ENCODE measurements at places on chromosomes 12 and 14.

GRCh38 chr12:29155079-29155478 is 6.0 kb downstream of the FAR2 start:
- no peaks in the 10 kb centered on the region for H3K36me3 ChIP-seq
- no peak overlapping the region for H3K27ac ChIP-seq
- H3K27me3 ChIP-seq = peaks cover 2% of the 10 kb centered on the region
- peaks cover 10% of the 10 kb centered on the region for H3K4me1 ChIP-seq

- no peaks in the 10 kb centered on the region for H3K36me3 ChIP-seq
- peak; percentile 3 for DNase-seq
- peaks cover 20% of the 10 kb centered on the region for H3K27me3 ChIP-seq
- H3K27ac ChIP-seq = no peak overlapping the region
These were observed 918.7 kb downstream of the AACS start for GRCh38 chr12:125983784-125984500.

GRCh38 chr14:39423793-39424192 is 8.4 kb downstream of the FBXO33 start:
- H3K4me3 ChIP-seq = no peak overlapping the region
- no peaks in the 10 kb centered on the region for H3K27me3 ChIP-seq
- no peak for DNase-seq
- H3K27ac ChIP-seq = no peak overlapping the region
- peaks cover 53% of the 10 kb centered on the region for H3K4me1 ChIP-seq
- peaks cover 15% of the 10 kb centered on the region for H3K36me3 ChIP-seq

DNA sequence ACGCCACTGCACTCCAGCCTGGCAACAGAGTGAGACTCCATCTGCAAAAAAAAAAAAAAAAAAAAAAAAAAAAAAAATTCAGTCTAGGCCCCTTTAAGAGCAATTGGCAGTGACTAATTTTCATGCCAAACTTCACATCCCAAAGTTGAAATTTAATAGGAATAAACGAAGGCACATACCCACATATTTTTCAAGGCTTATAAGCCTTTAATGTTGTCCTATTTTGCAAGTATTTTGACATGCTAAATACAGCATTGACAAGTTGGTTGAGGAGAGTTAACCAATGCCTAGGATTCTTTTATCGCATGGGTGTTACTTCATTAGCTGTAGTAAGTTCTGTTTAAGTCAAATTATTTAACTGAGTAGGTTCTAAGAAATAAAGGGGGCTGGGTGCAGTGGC is 23.5 kb upstream of the HIP1R start:
- no peak overlapping the region for H3K27ac ChIP-seq
- H3K4me3 ChIP-seq = no peak overlapping the region
- H3K4me1 ChIP-seq = no peaks in the 10 kb centered on the region
- no peaks in the 10 kb centered on the region for H3K27me3 ChIP-seq
- no peak for DNase-seq
- H3K36me3 ChIP-seq = no peaks in the 10 kb centered on the region

GRCh38 chr14:45125754-45126153 is 8.5 kb downstream of the FKBP3 start:
- H3K4me3 ChIP-seq = no peak overlapping the region
- peaks cover 4% of the 10 kb centered on the region for H3K4me1 ChIP-seq
- DNase-seq = no peak
- no peak overlapping the region for H3K27ac ChIP-seq
- no peaks in the 10 kb centered on the region for H3K27me3 ChIP-seq
- H3K36me3 ChIP-seq = peaks cover 33% of the 10 kb centered on the region

DNA sequence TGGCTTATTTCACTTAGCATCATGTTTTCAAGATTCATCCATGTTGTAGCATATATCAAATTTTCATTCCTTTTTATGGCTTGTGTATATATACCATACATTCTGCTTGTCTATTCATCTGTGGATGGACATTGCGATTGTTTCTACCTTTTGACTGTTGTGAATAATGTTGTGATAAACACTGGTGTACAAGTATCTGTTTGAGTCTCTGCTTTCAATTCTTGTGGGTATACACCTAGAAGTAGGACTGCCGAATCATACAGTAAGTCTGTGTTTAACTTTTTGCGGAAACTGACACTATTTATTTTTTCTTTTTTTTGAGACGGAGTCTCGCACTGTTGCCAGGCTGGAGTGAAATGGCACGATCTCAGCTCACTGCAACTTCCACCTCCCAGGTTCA is 19.6 kb upstream of the RPS6KA5 start:
- peaks cover 5% of the 10 kb centered on the region for H3K27me3 ChIP-seq
- H3K36me3 ChIP-seq = no peaks in the 10 kb centered on the region
- no peak for DNase-seq
- no peak overlapping the region for H3K27ac ChIP-seq
- H3K4me3 ChIP-seq = no peak overlapping the region

DNA sequence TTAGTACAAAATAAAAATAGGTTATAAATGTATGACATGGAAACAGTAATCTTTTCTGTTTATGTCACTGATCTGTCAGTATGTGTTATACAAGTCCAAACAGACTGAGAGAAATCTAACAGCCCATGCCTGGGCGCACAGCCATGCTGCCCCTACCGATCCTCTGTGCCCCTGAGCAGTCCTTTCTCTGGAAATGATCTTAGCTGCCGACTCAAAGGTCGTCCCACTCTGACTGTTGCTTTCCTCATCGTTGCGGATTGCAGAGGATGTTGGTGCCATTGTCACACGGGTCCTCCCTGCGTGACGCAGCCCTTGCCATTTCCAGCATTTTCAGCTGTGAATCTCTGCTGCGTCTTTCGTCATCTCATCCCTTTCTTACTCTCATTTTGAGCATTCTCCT is 82.9 kb upstream of the DYNC1H1 start:
- no peaks in the 10 kb centered on the region for H3K27me3 ChIP-seq
- DNase-seq = no peak
- peaks cover 63% of the 10 kb centered on the region for H3K36me3 ChIP-seq

DNA sequence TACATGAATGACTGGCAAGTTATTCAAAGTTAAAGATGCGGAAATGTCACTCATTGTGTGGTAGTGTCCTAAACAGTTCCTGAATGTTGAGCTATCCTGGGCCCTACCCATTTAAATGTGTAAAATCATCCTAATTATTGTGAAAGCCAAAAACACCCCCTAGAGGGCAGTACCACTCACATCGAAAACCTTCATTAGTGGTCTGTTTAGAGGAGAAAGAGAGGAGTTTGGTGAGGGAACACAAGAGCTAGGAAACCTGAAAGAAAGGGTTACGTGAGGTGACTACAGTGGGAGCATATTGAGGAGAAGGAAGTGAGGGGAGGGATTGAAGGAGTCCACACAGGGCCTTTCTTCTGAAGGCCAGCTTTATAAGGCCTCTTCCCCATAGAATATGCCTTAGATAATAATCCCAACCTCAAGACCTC is 2.5 kb upstream of the TEP1 start:
- peak overlapping the region; percentile 14 for H3K27ac ChIP-seq
- no peaks in the 10 kb centered on the region for H3K27me3 ChIP-seq
- DNase-seq = peak; percentile 44

DNA sequence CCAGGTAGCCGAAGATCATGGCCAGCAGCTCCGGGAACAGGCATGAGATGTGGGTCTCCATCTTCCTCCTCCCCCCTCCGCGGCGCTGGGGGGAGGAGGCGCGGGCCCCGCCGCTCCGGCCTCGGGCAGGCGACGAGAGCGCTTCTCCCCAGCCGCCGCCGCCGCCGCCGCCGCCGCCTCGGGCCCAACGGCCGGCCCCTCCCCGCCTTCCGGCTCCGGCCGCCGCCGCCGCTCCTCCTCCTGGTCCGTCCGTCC is 448 bp downstream of the FBXL14 start:
- H3K27me3 ChIP-seq = no peaks in the 10 kb centered on the region
- no peak overlapping the region for H3K27ac ChIP-seq
- peaks cover 22% of the 10 kb centered on the region for H3K36me3 ChIP-seq
- peaks cover 40% of the 10 kb centered on the region for H3K4me1 ChIP-seq
- DNase-seq = no peak

DNA sequence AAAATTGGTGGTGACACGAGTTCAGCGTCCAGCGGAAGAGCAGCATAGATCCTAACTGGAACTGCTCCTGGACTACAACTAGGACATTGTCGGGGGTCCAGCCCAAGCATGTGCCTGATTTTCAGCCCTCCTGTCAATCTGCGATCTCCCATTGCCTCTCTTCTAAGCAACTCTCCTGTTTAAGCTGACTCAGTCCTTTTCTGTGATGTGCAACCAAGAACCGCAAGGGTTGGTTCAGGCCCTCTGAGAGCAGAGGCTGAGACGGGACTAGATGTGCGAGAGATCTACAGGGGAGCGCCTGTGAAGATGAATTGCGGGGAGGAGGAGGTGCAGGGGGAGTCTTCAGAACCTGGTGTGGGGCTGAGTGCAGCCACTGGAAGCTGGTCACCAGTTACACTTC is 3.7 kb upstream of the PAPLN start:
- no peaks in the 10 kb centered on the region for H3K36me3 ChIP-seq
- no peak overlapping the region for H3K4me3 ChIP-seq
- peaks cover 10% of the 10 kb centered on the region for H3K4me1 ChIP-seq
- H3K27me3 ChIP-seq = peaks cover 41% of the 10 kb centered on the region

- H3K4me3 ChIP-seq = no peak overlapping the region
- DNase-seq = no peak
These were observed 250.8 kb upstream of the LRFN5 start for GRCh38 chr14:41355866-41356265.

GRCh38 chr12:123150275-123150743 is 581 bp downstream of the PITPNM2 start:
- peaks cover 28% of the 10 kb centered on the region for H3K4me1 ChIP-seq
- no peaks in the 10 kb centered on the region for H3K27me3 ChIP-seq
- H3K27ac ChIP-seq = no peak overlapping the region
- DNase-seq = peak; percentile 50
- H3K36me3 ChIP-seq = peaks cover 20% of the 10 kb centered on the region

DNA sequence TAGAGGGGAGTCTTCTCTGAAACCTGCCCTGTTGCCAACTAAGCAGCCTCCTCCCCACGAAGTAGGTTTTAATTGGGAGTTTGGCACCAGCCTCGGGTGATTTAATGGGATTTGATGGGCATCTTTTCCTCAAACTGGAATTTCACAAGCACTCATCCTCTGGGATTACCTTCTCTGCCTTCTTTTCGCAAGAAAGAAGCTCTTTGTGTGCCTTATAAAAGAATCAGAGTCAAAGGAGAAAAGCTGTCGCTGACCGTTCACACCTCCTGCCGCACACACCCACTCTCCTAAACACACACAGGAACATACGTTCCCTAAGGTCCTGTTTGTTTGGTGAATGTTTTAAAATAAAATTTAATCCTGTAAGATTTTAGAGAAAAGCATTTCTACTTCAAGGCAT is 84.0 kb downstream of the PRMT8 start:
- no peaks in the 10 kb centered on the region for H3K27me3 ChIP-seq
- no peak overlapping the region for H3K27ac ChIP-seq
- H3K36me3 ChIP-seq = no peaks in the 10 kb centered on the region
- no peak overlapping the region for H3K4me3 ChIP-seq
- DNase-seq = no peak
- peaks cover 2% of the 10 kb centered on the region for H3K4me1 ChIP-seq

GRCh38 chr12:86698641-86698980 is 442.4 kb upstream of the MGAT4C start:
- no peak overlapping the region for H3K4me3 ChIP-seq
- no peaks in the 10 kb centered on the region for H3K4me1 ChIP-seq
- no peak overlapping the region for H3K27ac ChIP-seq
- no peaks in the 10 kb centered on the region for H3K36me3 ChIP-seq
- DNase-seq = no peak

DNA sequence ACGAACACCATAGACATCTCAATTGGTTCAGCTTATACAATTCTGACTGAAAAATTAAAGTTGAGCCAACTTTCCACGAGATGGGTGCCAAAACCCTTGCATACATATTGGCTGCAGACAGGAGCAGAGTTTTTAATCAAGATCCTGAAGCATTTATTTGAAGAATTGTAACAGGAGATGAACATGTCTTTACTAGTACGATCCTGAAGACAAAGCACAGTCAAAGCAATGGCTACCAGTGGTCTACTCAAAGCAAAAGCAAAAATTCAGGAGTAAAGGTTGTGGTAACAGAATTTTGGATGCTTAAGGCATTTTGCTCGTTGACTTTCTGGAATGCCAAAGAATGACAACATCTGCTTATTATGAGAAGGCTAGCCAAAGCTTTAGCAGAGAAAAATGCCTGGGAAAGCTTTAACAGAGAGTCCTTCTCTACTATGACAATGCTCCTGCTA is 20.7 kb downstream of the ZDHHC17 start:
- no peaks in the 10 kb centered on the region for H3K27me3 ChIP-seq
- peaks cover 51% of the 10 kb centered on the region for H3K4me1 ChIP-seq
- peaks cover 23% of the 10 kb centered on the region for H3K36me3 ChIP-seq
- DNase-seq = no peak
- no peak overlapping the region for H3K4me3 ChIP-seq

DNA sequence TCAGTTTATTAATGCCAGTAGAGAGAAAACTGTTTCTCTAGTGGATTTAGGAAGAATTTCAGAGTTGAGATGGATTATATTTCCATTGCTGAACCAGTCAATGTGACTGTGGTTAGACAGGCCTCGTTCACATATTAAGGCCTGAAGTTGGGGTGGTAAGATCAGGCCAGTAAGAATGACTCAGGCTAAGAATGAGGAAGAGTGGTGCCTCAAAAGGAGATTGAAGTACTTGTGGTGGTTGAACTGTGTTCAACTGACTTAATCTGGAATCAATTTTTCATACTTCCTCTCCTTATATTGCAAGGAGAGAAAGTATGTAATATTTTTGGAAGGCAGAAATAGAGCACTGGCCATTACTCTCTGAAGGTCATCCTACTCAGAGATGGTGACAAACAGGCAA is 37.8 kb upstream of the ATF7IP start:
- DNase-seq = no peak
- H3K4me1 ChIP-seq = no peaks in the 10 kb centered on the region
- H3K27ac ChIP-seq = no peak overlapping the region
- H3K4me3 ChIP-seq = no peak overlapping the region
- H3K36me3 ChIP-seq = peaks cover 2% of the 10 kb centered on the region

GRCh38 chr12:218728-219590 is 5.0 kb upstream of the SLC6A12 start:
- H3K4me3 ChIP-seq = no peak overlapping the region
- no peaks in the 10 kb centered on the region for H3K36me3 ChIP-seq
- H3K27ac ChIP-seq = no peak overlapping the region
- H3K4me1 ChIP-seq = no peaks in the 10 kb centered on the region
- peaks cover 8% of the 10 kb centered on the region for H3K27me3 ChIP-seq
- DNase-seq = no peak

DNA sequence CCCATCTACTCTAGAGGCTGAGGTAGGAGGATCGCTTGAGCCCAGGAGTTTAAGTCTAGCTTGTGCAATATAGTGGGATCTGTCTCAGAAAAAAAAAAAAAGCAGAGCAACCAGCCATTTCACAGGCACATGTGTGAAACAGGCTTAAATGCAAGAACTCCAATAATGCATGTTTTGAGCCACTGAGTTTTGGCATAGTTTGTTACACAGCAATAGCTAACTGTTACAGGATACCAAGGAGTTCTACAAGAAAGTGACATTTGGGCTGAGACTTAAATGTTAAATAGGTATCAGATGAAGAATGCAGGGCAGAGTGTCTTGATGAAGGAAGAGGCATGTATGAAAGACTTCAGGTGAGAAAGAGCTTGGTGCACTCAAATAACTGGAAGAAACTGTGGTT is 240.0 kb upstream of the FOXN3 start:
- H3K36me3 ChIP-seq = peaks cover 2% of the 10 kb centered on the region
- peaks cover 9% of the 10 kb centered on the region for H3K4me1 ChIP-seq
- no peak overlapping the region for H3K27ac ChIP-seq
- no peak for DNase-seq

GRCh38 chr14:101784631-101785030 is 23.1 kb downstream of the PPP2R5C start:
- no peak for DNase-seq
- H3K27ac ChIP-seq = no peak overlapping the region
- peaks cover 12% of the 10 kb centered on the region for H3K36me3 ChIP-seq
- peaks cover 5% of the 10 kb centered on the region for H3K27me3 ChIP-seq
- H3K4me1 ChIP-seq = peaks cover 22% of the 10 kb centered on the region

GRCh38 chr14:80211153-80212022 is at the start of gene DIO2:
Gene DIO2, minus strand, starts transcription at chr14:80211504. Its CDS starts 32 bp downstream, at chr14:80211472.
- H3K27ac ChIP-seq = no peak within 1 kb of the TSS
- H3K27me3 ChIP-seq = peaks cover 1% of the 10 kb centered on the region
- no peaks in the 10 kb centered on the region for H3K4me1 ChIP-seq
- DNase-seq = no peak
- no peak within 1 kb of the TSS for H3K4me3 ChIP-seq

All from activated CD4-positive, alpha-beta T cell treated with anti-CD3 and anti-CD28 coated beads for 36 hours (primary cell).